ENCODE measurements at places on chromosomes 5 and 9.
A peak's percentile ranks its signal among the peaks of the same experiment; 100 is the strongest.

DNA sequence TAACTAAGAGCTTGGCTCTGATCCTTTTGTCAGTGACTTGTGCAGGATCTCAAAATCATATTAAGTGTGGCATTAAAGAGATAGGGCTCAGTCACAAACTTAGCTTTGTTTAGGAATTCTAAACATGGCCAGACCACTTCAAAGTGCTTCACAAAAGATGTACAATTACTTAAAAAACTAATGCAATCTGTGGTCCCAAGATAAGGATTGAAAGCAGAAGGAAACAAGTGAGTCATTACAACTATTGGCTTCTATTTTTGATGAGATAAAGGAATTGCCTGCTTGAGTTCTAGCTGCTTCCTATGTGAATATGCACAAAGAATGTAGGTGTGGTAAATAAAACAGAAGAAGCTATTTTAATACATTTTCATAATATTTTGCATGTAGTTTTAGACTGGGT lies 44.9 kb upstream of the SLC12A2 start:
- DNase-seq = peak; percentile 47

GRCh38 chr9:110531776-110532175 lies 47.8 kb downstream of the SVEP1 start:
- DNase-seq = peak; percentile 2

GRCh38 chr5:96412868-96413449 lies 20.1 kb downstream of the PCSK1 start:
- DNase-seq = no peak

GRCh38 chr9:113614843-113615648 lies 151.5 kb downstream of the RGS3 start:
- DNase-seq = no peak

DNA sequence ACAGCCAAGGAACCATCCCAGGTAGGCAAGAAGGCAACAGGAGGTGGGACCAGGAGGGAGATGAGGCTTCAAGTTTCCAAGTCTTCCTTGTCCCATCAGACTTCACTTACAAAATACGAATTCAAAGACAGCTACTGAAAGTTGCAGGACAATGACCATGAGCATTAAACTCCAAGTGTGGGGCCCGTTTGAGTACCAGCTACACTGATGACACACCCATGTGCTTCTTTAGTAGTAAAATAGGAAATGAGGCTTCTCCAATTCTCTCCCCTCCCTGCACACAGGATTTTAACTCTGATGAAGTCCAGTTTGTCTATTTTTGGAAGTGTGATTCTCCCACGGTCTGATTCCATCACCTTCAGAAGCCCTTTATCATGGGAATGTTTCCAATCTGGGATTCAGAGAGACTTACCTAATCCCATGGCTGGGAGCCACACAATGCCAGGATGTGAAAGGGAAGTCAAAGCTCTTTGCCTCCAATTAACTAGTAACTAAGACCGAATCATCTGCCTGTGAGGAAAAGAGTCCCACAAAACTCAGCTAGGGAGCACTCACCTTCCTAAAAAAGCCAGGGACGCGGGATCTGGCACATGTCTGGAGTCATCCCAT lies 222.8 kb upstream of the MSX2 start:
- DNase-seq = no peak

DNA sequence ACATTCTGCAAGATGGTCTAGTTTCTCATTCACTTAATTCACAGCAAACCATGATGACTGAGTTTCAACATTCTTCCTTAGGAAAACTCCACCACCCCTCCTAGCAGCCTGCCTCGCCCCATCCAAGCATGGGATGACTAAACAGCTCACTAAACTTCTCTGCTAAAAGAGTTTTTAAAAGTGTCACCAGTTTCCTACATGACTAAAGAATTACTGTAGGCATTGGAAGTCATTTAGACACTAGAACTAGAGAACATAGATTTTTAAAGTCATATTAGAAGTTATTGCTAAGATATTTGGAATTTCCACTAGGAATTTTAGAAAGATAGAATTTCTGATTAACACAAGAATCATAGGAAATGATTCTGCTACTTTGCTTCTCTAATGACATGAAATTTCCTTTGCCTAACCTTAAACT lies 5.5 kb upstream of the ESM1 start:
- DNase-seq = no peak

GRCh38 chr5:123036391-123037103 lies at the start of gene PPIC:
Gene PPIC (minus strand): TSS chr5:123036725. CDS start chr5:123036625, 100 bp downstream.
- DNase-seq = no peak

DNA sequence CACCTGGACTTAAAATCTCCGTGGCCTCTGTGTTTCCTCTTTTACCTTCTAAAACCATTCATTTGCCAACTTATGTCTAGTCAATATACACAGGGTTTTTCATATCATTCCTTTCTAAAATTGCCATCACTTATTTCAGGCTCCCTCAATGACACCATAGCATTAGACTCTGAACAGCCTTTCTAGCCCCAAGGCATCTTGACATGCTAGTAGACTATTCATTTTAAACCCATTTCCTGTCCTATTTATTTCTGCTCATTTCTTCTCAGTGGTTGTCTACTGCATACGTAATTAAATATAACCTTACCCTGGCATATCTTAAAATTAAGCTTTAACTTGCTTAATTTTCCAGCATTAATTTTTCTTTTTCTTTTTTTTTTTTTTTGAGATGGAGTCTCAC lies 83.2 kb downstream of the PHAX start:
- DNase-seq = no peak

- DNase-seq = no peak
Observed at GRCh38 chr5:41954286-41954685, 29.2 kb downstream of the FBXO4 start.

GRCh38 chr9:27391040-27391895 lies 94.3 kb upstream of the EQTN start:
- no peak for DNase-seq

- DNase-seq = no peak
Observed at GRCh38 chr5:56543441-56544388, 271.6 kb upstream of the MAP3K1 start.

DNA sequence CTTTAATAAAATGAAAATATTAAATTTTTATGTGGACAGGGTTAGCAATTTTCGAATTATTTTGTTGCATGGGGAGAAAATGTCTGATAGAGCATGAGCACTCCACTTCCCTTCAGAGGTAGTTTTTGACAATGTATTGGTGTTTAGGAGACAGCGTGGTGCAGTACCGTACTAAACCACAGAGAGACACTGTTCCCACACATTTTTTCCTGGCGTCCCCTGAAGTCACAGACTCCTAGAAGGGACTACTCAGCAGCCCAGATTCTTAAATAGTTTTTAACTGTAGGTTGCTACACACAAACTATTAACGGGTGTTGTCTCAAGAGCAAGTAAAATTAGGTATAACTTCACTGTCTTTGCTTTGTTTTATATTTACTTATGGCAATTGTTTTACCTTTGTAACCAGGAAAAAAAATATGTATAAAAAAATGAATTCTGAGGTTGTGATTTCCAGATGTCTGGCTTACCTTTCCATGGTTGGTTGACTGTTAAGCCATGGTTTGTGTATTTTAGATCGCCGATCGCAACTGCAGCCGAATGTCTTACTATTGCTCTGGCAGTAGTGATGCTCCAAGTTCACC lies 171.2 kb downstream of the DOCK8 start:
- peak; percentile 47 for DNase-seq

GRCh38 chr9:124040935-124041816 lies 29.6 kb downstream of the LHX2 start:
- no peak for DNase-seq

DNA sequence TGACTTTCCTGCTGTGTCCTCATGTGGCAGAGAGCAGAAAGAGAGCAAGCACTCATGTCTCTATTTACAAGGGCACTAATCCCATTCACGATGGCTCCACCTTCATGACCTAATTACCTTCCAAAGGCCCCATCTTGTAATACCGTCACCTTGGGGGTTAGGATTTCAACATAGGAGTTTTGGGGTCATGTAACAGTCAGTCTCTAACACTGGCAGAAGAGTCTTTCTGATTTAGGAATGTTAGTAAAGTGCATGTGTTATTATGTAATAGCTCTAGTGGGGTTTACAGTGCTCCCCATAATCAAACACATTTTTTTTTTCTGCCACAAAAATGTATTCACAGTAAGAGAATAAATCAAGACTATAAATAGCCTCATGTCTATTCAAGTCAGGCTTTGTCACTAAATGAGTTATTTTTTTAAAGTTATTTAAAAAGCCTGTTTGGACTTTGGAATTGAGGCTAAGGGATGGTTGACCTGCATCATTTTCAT lies 19.1 kb downstream of the GALNT10 start:
- no peak for DNase-seq

GRCh38 chr5:139910901-139911300 lies 115.3 kb downstream of the PSD2 start:
- DNase-seq = no peak

DNA sequence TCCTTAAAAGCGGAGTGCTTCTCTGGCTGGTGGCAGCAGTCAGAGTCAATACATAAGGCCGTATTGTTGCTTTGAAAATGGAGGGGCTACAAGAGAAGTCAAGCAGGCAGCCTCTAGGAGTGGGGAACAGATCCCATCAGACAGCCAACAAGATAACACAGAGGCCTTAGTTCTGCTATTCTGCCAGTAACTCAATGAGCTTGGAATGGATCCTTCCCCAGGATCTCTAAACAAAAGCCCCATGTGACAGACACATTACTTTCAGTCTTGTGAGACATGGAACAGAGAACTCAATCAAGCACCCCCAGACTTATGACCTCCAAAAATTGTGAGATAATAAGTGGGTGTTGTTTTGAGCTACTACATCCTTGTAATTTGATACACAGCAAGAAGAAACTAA lies 158.6 kb downstream of the RFX3 start:
- DNase-seq = no peak

DNA sequence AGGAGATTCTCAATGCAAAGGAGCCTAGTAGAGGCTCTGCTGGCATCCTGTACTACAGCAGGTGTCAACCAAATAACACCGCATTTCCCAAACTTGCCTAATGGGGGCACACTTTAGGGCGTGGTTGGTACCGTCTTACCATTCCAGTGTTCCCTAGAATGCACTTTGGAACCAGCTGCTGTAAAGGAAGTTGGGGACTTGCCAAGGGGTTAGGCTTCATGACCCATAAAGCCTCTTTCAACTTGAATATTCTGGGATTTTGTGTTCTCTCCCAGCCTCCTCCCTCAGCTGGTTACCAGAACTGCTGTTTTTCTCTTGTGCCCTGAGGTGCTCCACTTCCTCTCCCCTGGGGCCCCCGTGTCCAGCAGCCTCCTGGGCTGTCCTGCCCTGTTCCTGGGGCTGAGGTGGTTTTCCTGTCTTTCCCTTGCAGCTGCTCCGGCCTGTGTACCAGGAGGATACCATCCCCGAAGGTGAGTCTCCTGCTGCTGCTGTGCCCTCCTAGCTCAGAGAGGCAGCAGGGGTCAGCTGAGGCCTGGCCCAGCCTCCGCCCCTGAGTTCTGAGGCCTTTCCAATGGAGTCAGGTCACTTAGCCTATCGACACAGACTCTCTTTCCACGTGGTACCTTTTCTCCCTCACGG lies 44.7 kb downstream of the RGS3 start:
- DNase-seq = no peak

GRCh38 chr9:16198996-16199395 lies 646.2 kb downstream of the CCDC171 start:
- no peak for DNase-seq

GRCh38 chr5:15452030-15452429 lies 48.0 kb upstream of the FBXL7 start:
- DNase-seq = no peak

DNA sequence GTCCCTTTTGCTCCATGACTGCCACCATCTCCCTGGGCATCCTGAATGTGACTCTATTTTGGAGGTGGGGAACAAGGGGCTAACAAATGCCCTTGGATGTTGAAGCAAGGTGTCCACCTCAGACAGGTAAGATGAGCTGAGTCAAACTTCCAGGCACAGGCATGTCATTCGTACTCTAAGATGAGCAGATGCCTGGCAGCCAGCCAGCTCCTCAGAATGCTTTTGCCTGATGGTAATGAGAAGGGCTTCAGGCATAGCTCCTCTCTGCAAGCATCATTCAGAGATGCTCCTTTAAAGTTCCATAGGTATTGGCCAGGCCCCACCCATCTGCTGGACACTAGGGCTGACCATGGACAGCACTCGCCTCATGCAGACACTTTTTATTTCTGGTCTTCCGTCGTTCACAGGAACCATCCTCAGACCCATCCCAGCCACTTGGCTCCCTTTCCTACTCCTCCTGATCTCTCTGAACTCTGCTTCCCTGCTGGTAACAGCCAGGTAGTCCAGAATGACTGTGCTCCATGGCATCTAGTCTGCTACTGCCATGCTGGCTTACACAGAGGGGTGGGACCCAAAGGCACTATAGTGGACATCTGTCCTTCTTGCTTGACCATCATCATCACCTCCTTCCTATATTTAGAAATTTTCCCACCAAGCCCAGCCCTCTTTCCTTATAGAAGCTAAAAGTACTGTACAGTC lies 118.8 kb downstream of the GLIS3 start:
- DNase-seq = no peak

DNA sequence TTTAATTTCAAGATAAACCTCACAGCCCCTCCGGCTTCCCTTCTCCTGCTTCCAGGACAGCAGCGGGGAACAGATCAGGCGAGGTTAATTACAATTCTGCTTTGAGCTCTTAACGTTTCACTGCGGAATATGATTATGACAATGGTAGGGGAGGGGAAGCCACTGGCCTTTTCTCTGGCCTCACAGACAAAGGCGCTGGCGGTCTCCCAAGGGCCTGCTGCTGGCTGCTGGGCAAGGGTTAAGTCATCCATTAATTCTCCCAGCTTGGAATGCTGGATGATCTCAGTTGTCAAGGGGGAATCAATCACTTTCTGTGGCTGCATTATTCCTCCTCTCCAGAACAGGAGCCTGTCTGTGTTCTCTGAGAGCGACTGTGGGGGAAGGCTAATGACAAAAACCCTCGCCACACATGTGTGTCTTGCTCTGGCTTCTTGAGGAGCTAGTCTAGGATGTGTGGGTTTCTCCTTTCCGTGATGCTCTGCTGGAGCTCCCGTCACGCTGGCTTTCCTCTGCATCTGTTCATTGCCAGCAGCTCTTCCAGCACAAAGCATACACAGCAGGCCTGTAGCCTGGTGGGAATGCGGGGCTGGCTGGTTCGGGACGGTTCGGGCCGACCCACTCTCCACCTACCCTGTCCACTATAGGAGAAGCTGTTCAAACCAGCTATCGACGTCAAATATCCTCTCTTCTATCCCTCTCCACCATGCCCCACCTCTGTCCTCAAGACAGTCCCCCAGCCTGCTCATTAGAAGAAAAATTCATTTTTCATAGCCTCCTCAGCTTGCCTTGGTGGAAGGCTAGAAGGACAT lies 82.8 kb downstream of the DCP2 start:
- no peak for DNase-seq

DNA sequence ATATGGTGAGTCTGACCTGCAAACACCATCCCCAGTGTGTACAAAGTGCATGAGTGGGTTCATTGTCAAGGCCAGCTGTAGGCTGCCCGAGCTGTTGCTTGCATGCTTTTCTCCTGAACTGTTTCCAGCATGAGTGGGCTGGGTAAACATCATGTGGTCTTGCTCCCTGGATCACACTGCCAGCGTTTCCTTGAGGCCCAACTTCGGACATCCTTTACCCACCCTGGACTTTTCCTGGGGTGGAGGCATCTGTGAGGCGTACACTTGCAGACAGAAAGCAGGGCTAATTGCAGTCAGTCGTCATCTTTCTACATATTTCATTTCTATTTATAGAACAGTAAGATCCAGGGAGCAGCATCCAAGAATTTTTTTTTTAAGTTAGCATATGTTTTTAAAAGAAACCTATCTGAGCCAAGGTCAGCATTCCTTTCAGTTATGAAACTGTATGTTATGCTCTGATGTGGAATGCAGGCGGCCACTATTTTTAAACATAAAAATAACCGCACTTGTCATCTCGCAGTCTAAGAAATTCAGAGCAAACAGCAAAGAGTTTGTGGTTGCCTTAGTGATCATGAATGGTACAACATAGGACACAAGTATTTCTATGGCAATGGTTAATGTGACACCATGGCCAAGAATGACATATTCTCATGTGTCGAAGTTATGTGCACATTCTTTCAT lies 106.5 kb upstream of the DMRT1 start:
- no peak for DNase-seq

Measured in Jurkat, Clone E6-1 (cell line).